Activated T-helper 1 cell treated with Interleukin-2 at 50 U/mL for 16 hours (primary cell): ENCODE measurements at places on chromosomes 1 and 21.

DNA sequence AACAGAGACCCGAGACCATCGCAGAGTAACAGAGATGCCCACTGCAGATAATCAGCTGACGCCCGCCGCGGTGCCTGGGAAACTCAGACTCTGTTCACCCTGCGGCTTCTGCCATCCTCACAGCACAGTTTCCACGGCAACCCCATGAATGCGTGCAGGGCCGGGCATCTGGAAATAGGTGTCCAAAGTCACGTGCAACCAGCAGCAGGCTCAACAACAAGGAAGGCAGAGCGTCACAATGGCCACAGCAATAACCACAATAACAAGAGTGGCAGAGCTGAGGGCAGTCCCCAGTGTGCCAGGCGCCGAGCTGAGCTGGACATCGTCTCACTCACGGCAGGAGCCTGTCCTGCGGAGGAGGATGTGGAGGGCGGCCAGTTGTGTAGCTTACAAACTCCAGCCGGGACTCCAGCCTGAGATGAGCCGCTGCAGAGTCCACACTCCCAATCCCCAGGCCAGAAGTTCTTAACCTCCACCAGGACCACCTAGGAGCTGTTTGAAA is 102.0 kb downstream of the CRYAA start:
- DNase-seq = no peak

- DNase-seq = no peak
Measured at GRCh38 chr1:171210355-171210754, 25.3 kb downstream of the FMO2 start.

GRCh38 chr1:114505148-114505561 is 5.8 kb downstream of the TRIM33 start:
- DNase-seq = no peak

GRCh38 chr1:45304311-45305081 is 22.2 kb upstream of the HPDL start:
- DNase-seq = no peak

GRCh38 chr1:47708658-47709018 is 270.8 kb downstream of the FOXD2 start:
- DNase-seq = no peak

GRCh38 chr1:8017495-8018197 is 8.5 kb downstream of the ERRFI1 start:
- DNase-seq = no peak

DNA sequence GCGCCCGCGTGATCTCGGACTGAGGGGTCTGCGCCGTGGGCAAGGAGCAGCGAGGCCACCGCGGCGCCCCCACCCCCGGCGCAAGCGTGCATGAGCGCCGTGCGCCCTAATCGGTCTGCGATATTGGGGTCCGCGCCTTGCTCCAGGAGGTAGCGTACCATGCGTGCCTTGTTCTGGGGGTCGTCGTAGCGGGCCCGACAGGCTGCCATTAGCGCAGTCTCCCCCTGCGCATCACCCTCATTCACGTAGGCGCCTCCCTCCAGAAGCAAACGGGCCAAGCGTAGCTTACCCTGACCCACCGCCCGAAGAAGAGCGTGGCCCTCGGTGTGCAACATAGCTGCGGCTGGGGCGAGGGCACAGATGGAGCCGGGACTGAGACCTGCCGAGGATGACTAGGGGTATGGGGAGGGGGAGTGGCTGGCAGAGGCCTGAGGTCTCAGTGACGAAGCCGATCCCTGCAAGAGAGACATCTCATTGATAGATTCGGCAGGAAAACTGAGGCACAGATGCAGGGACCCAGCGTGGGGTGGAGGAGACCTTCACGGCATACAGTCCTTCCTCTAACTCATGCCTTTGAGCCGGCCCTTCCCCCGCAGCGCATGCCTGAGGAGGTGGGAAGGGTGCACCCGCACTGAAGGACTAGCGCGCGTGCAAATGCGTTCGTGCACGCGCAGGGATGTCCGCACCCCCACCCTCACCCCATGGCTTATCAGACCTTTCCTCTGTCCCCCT is 2.8 kb downstream of the ANKRD34A start:
- no peak for DNase-seq

DNA sequence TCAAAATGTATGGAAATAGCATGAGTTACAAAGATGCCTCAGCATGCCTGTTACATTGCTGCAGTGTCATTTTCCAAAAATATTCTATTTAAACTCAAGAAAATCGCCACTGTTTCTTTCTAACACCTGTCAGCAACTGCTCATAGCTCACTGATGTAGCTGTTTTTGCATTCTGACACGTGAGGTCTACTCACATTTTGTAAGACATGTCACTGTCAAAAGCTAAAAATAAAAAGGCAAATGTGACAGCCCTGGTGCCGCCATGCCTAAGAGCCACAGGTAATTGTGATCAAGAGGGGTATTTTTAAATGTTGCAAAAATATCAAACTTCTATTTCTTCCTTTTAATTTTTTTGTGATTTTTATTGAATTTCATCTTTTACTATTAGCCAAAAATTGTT is 556.2 kb upstream of the TMPRSS15 start:
- DNase-seq = no peak

- DNase-seq = no peak
Measured at GRCh38 chr1:96641282-96641681, 80.3 kb upstream of the PTBP2 start.

DNA sequence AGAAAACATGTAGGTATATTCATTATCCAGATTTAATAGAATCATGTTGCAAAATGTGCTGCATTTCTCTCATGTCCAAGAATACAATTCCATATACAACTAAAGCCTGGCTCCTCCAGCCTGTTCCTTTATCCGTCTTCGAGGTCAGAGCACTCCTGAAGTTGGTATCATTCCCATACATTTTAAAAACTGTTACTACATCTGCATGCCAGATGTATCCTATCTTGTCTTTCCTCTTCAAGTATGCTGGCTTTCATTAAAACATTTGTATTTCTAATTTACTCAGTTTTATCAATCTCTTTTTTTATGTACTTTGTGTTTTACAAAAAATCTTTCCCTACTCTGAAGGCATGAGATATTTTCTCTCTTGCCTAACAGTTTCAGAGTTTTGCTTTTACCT is 536.6 kb upstream of the USP24 start:
- DNase-seq = no peak

DNA sequence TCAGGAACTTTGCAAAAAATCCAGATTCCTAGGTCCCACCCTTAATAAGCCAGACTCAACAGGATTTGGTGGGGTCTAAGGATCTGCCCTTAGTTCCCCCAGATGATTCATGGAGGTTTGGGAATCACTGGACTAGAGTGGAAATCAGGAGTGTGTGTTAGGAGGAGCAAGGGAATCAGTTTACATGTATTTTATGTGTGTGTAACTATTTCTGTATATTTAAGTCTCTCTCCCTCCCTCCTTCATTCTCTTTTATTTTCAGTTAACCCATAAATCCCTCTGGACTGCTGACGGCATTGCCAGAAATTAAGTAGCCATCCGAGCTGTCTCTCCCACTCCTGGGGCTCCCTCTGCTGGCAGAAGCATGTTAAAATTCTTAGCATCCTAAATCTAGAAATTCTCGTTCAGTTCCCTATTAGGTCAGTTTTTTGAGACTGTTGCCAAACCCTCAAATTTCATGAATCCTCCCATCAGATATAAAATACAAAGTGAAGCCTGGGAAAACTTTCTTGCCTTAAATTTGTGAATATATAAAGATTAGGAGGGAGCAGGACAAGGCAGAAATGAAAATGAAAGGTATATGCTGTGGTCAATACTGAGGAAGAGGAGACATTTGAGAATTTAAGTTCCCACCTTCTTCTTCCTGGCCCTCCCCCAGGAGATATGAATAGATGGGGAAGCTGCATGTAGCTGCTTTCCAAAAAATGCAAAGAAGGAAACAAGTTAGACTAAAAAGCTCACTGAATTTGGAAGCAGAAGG is 11.7 kb upstream of the HSD11B1 start:
- peak; percentile 46 for DNase-seq

GRCh38 chr1:22592919-22593790 is 29.9 kb downstream of the EPHA8 start:
- DNase-seq = no peak

GRCh38 chr1:112296908-112297307 is 99.1 kb upstream of the CTTNBP2NL start:
- DNase-seq = no peak

DNA sequence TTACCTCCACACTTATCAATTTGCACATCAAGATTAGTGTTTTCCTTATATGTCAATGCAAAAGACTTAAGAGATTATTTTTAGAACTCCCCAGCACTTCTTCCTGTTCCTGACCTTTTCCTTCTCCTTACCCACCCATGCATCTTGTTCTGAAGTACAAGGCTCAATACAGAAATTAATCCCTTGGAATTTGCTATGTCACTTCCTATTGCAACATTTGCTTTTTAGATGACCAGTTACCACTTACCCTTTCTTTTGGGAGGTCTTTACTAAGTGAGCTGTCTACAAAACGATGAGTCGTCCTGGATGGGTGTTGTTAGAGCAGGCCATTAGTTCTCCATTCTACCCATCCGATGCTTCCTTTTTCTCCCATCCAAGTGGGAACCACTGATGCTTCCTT is 221.2 kb downstream of the FMN2 start:
- no peak for DNase-seq

- no peak for DNase-seq
Measured at GRCh38 chr21:32257962-32258785, 20.7 kb downstream of the MIS18A start.

DNA sequence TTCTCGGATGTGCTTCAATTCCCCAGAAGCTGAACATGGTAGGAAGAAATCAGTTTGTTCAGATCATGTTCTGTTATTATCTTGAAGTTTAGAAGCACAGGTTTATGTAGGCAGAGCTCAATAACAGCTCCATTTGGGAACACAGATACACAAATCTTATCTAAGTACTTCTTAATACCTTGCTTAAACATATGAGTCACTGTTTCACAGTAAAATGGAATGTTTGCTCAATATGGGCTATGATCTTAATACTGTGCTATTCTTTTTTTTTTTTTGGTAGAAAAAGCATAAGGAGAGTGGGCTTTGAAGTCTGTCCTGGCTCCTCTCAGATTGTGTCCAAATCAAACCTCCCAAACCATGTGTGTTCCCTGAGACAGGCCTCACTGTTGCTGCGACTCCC is 13.4 kb downstream of the PROK1 start:
- DNase-seq = no peak

GRCh38 chr1:42730988-42731387 is 9.0 kb downstream of the CLDN19 start:
- no peak for DNase-seq

DNA sequence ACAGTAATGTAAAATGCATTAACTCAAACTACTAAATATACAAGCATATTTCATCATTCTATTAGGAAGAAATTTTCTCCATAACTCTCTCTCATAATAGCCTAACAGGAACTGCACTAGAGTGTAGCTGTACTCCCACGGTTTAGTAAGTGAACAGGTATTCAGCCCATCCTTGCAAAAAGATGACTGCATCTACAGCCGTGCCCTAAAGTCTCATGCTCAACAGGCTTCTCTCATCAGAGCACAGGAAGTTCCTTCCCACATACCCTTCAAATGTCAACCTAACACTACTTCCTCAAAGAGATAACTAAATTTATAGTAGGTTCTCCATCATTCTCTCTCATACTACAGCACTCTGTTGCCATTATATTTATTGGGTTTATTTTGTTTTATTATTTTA is 251.6 kb downstream of the AKT3 start:
- DNase-seq = no peak

DNA sequence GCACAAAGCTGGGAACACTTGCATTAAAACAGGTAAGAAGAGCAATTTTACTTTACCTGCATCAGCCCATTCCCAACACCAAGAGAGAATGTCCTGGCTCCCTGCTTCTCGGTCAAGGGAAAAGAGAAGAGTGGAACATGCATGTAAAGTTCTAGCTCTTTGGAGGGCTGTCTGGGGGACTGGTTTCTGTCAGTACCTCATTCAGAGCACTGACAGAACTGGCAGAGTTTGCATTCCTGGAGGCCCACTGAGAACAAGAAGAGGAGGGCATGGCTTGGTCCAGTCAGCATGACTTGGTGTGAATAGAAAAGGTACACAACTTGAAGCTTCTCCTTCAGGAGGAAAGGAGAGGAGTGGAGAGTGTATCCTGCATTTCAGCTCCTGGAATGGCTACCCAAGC is 83.9 kb downstream of the LRRC7 start:
- DNase-seq = no peak

GRCh38 chr21:45579383-45580180 is 37.3 kb upstream of the SLC19A1 start:
- no peak for DNase-seq

DNA sequence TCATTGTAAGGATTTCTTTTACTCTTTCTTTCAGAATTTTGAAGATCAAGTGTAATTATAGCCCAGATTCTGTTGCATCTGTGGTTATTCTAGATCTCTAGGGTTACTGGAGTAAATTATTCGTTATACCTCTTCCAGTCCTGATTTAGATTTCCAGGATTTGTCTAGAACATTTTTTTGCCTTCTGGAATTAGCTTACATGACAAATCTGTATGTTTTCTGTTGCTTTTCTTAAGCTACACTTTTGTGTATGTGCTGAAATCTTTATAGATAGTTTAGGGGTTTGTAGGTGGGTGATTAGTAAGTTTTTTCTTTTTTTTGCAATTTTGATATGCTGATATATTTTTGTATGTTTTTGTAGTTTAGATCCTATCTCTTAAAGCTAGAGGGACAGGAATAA is 13.7 kb downstream of the RALGPS2 start:
- DNase-seq = no peak

DNA sequence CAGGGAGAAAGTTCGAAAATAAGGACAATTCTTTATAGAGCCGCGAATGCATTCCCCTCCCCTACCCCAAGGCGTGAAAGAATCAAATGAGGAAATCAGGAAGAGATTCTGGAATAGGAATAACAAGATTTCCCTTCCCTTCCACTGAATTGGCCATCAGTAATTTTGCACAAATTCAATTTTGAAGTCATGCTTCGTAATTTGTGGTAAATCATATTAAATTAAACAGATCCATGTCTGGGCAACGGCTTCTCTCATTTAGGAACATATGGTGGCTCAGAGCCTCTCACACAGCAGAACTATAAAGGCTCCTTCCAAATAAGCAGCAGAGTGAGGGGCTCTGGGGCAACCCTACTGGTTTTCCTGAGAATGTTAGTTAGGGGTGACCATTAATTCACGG is 152.9 kb downstream of the CLIC6 start:
- no peak for DNase-seq

- no peak for DNase-seq
Measured at GRCh38 chr1:45908611-45909140, 105.3 kb downstream of the MAST2 start.

DNA sequence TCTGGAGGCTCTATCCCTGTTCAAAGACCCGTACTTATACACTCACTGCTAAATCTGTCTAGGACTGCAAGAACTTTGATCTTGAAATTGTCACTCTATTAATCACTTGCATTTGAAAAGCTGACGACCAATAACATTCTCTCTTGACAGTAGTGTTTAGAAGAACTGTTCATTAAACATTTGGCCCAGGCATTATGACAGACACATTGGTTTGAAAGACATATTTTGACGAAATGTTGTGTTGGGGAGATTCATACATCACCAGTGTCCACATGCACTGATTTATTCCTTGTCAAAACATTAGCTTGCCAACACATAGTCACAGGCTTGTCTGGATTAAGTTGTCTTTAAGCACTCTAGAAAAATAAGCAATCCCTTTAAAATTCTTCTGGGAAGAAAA is 951.3 kb downstream of the ADGRL2 start:
- no peak for DNase-seq
